ENCODE measurements at places on chromosomes 6 and 20. TPM values are rescaled to one million over a fixed set of nuclear protein-coding genes. Genes with fewer than 3 reads are reported as not detected.

The SLPI gene
- 1,143 TPM for total RNA-seq

The CNR1 gene
- 5.2 TPM for total RNA-seq

The GABBR1 gene
- 11.3 TPM for total RNA-seq

- no peaks in the 10 kb centered on the region for H3K27me3 ChIP-seq
- no peaks in the 10 kb centered on the region for H3K36me3 ChIP-seq
- no peak overlapping the region for H3K4me3 ChIP-seq
- peaks cover 8% of the 10 kb centered on the region for H3K4me1 ChIP-seq
- DNase-seq, result no peak
- H3K27ac ChIP-seq, result no peak overlapping the region
Measured at GRCh38 chr20:13841206-13841605, 56.4 kb downstream of the NDUFAF5 start.

- no peak for DNase-seq
- H3K27me3 ChIP-seq, result no peaks in the 10 kb centered on the region
- H3K4me1 ChIP-seq, result no peaks in the 10 kb centered on the region
- no peak overlapping the region for H3K4me3 ChIP-seq
Measured at GRCh38 chr6:32431142-32431541, 8.5 kb upstream of the HLA-DRA start.

GRCh38 chr6:2909718-2910117 lies 6.6 kb upstream of the SERPINB9 start:
- no peaks in the 10 kb centered on the region for H3K27me3 ChIP-seq
- no peaks in the 10 kb centered on the region for H3K36me3 ChIP-seq
- H3K4me3 ChIP-seq, result no peak overlapping the region
- peaks cover 3% of the 10 kb centered on the region for H3K4me1 ChIP-seq
- no peak for DNase-seq

All from hepatocyte (in vitro differentiated cells).